ENCODE measurements at places on chromosomes 4 and X.

- DNase-seq: no peak
These were observed 54.2 kb upstream of the MGST2 start for GRCh38 chr4:139611391-139611790.

DNA sequence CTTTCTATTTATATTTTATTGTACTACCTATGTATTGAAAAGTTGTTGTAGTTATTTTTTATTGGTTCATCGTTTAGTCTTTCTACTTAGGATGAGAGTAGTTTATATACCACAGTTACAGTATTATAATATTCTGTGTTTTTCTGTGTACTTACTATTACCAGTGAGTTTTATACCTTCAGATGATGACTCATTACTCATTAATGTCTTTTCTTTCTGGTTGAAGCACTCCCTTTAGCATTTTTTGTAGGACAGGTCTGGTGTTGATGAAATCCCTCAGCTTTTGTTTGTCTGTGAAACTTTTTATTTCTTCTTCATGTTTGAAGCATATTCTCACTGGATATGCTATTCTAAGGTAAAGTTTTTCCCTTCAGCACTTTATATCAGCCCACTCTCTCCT lies 7.7 kb downstream of the LUZP4 start:
- DNase-seq: no peak

DNA sequence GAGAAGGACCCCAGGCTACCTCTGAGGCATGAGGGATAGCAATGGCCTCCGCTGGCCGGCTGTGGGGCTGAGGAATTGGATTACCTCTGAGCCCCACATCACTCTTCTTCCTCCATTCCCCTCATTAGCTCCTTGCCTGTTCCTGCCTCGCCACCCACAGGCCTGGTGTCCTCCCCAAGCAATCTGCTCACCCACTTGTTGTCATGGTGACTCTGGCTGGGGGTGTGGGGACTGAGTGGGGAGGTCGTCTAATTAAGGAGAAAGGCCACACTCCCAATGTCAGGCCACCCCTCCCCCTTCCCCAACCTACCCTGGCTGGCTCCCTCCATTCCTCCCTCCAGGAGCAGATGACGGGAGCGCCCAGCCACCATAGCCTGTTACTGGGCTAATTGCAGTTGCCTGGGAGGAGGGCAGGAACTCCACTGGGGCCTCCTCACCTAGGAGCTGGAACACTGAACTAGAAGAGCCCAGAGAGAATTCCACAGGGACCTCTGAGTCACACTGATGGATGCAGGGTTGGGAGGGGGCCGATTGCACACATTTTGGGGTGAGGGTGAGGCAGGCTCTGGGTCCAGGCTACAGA lies 20.7 kb downstream of the NALF2 start:
- no peak for DNase-seq

- no peak for DNase-seq
These were observed 48.6 kb downstream of the ASB9 start for GRCh38 chrX:15221321-15221720.

DNA sequence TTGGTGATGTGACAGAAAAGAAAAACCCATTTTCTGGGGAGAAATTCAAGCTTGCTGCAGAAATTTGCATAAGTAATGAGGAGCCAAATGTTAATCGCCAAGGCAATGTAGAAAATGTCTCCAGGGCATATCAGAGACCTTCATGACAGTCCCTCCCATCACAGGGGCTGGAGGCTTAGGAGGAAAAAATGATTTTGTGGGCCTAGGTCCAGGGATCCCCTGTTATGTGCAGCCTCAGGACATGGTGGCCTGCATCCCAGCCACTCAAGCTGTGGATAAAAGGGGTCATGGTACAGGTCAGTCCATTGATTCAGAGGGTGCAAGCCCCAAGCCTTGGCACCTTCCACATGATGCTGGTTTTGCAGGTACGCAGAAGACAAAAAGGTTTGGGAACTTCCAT lies 90.7 kb downstream of the TGIF2LX start:
- no peak for DNase-seq

GRCh38 chr4:113692809-113693411 lies 68.6 kb downstream of the CAMK2D start:
- no peak for DNase-seq

DNA sequence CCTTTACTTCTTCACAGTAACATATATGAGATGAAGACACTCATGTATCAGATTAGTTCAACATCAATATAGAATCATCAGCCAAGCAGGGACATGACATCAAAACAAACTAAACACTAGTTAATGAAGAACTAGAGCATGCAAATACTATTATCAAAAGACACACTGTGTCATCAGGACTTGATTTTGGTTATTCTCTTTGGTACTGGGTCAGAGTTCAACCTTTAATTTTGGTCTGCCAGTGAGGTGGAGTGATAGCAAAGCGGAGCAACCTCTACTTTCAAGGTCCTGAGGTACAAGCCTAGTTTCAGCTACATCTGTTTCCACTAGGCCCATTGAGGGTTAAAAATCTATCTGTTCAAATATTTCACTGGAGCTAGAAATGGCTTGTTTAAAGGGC lies 70.5 kb downstream of the TEX13A start:
- no peak for DNase-seq

DNA sequence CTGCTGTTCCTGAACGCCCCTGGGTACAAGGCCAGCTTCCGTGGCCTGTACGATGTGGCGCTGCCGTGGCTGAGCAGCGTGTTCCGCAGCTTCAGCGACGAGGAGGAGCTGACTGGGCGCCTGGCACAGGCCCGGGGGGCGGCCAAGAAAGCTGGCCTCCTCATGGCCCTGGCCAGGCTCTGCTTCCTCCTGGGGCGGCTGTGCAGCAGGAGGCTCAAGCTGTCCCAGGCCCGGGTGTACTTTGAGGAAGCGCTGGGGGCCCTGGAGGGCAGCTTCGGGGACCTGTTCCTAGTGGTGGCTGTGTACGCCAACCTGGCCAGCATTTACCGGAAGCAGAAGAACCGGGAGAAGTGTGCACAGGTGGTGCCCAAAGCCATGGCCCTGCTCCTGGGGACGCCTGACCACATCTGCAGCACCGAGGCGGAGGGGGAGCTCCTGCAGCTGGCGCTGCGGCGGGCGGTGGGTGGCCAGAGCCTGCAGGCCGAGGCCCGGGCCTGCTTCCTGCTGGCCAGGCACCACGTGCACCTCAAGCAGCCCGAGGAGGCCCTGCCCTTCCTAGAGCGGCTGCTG lies 28.2 kb downstream of the SH3TC1 start:
- DNase-seq: no peak

GRCh38 chrX:103092942-103093341 lies at the start of gene NXF3:
TSS of gene NXF3 (minus strand) at chrX:103093143. CDS start at chrX:103093023, 120 bp downstream.
- DNase-seq: no peak

DNA sequence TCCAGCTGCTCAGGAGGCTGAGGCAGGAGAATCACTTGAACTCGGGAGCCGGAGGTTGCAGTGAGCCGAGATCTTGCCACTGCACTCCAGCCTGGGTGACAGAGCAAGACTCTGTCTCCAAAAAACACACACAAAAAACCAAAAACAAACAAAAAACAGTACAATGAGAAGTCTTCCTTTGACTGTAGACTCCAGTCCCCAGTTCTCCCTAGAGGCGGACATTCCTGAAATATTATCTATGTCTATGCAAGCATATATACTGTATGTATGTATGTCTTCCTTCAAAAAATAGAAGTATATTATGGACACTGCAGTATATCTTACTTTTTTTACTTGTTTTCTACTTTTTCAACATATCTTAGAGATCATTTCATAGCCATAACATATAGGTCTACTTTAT lies 10.2 kb upstream of the FGF2 start:
- DNase-seq: no peak

DNA sequence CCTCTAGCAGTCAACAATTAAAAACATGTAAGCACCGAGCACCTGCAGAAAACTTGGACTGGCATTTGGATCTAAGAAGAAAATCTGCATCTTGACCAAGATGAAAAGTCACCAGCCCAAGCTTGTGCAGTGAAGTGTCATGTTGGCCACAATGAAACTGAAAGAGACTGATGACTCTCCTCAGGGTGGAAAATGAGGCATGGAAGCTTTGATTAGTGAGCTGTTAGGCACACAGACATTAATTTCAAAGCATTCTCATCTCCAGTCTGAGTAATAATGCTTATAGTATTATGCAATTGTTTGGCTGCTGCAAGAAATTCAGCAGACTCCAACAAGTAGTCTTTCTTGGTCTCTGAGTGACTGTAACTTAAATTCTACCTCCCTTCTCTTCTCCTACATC lies 150.1 kb downstream of the AR start:
- DNase-seq: no peak

DNA sequence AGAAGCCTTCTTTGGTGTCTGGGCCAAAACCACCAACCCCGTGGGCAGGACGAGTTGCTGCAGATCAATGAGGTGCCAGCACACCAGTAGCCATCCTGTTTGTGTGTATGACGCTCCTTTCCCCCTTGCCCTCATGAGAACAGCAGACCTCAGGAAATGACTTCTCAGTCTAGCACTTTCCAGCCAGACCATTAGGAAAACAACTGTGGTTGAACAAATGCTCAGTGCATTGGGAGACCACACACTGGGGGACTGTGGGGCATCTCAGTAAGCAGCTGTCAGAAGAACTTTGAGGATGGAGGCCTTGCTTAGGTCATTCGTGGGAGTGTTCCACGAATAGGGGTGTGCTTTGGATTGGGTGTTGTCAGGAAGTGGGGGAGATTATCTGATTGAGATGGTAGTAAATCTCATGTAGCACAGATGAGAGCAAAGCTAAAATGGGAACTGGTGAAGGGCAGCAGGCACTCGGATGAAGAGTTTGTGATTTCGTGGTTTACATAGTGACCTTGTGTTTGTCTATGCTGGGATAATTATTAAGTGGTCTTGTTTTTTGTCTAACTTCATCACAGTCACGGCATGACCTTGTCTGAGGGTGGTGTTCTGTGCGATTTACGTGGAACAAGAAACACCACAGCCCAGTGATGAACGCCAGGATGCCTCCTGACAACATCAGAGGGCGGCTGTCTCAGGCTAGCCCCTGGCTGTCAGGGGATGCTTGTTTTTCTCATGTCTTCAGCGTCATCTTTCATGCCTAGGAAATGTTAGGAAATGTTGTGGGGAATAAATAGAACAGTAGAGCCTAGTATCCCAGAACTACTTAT lies 70.1 kb downstream of the USP46 start:
- no peak for DNase-seq

DNA sequence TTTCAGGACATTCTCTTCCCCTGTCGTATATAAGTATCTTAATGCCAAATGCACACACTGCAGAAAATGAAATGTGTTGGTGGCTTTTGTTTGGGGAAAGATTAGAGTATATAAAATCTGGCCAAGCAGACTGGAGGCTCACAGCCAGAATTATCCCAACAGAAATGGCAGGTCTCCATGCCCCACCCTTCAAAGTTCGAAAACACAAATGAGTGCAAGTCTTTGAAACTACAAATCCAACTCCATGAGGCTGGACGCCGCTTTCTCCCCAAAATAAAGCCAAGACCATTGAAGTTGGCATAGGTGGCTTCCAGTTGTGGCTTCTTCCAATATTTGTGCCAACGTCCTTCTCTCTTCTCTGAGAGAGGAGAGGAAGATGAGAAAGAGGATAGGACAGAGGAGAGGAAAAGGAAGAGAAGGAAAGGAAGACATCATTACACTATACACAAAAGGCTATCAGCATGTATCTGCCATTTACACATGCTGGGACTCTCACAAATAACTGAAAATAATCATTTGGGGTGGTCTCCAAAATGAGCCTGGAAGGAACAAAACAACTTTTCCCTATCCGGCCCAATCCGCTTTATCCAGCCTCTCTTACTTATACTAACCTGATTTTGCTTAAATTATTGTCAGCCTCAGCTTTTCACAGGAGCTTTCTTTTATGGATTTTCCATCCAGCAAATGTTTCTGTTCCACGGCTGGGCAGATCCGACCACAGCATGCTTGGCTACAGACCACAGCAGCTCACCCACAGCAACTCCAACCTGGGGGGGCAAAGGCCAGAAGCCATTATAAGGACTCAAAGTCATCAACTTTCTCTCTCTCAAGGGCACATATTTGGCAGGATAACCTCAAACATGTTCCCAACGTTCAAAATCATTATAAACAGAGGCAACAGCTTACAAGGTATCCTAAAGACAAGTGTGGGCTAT lies 71.7 kb downstream of the APBB2 start:
- no peak for DNase-seq

- DNase-seq: no peak
These were observed 16.0 kb downstream of the ATP5ME start for GRCh38 chr4:657834-658667.

DNA sequence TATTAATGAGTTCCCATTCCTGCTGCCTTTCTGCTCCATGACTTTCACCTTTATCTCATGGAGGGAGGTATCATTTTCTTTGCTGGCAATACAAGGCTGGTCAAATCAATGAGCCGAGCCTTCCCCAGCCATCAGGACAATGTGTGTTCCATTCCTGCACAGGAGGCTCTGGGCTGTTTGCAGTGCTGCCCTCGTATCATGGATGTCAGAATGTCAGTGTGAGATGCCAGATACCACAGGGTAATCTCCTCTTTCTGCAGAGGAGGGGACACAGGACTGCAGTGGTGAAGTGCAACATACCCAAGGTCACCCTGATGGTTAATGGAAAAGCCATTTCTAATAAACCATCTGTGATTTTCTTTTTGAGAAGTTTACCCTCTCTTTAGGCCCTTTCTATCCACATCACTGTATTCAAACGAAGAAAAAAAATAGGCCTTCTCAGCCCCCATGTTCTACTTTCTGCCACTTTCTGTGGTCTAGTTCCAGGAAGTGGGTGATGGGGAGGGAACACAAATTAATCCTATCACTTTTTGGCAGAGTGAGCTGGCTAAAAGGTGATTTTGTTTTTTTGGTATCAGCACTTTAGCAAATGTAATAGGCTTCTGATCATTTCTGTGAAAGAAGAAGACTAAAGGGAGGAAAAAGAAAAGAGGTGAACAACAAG lies 490.2 kb upstream of the BOD1L1 start:
- DNase-seq: no peak

- no peak for DNase-seq
These were observed 436.2 kb downstream of the FAT4 start for GRCh38 chr4:125750828-125751466.

- no peak for DNase-seq
These were observed 265.4 kb upstream of the SLC7A11 start for GRCh38 chr4:138507522-138507921.

GRCh38 chr4:165874072-165874790 lies 1.2 kb downstream of the TLL1 start:
- DNase-seq: no peak

- no peak for DNase-seq
These were observed 474.4 kb downstream of the SH2D1A start for GRCh38 chrX:124820738-124821137.

DNA sequence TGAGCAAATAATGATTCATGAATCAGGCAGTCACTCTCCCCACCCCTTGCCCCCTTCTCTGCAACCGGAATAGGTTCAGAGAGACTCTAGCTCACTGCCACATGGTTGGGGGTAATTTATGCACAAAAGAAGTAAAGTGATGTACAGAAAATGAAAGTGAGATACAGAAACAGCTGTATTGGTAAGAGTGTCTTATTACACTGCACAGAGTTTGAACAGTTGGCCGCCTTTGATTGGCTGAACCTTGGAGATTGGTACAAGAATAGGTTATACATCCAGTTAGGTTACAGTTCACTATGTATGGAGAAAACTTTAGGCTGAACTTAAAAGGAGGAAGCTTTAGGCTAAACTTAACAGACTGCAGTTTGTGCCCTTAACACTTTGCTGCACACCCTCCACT lies 34.6 kb upstream of the DIAPH2 start:
- no peak for DNase-seq
